A549 treated with CORT108297 at 1 μM for 4 hours (cell line): ENCODE measurements at places on chromosomes 3 and 15. TPM values are rescaled to one million over a fixed set of nuclear protein-coding genes. Genes with fewer than 3 reads are reported as not detected.

The IL5RA gene
- total RNA-seq, result not detected in 5 replicates

The THRB gene
- total RNA-seq, result 1.1 to 1.7 TPM (median 1.2 TPM) in 5 replicates

The SPSB4 gene
- total RNA-seq, result 0.09 to 0.22 TPM (median 0.18 TPM) in 5 replicates

The FANCD2OS gene
- total RNA-seq, result not detected in 5 replicates

The ECT2 gene
- total RNA-seq, result 65.6 to 90.5 TPM (median 77.7 TPM) in 5 replicates

The CISH gene
- 0.51 to 0.66 TPM (median 0.58 TPM) in 5 replicates for total RNA-seq

The PTPRG gene
- total RNA-seq, result 1.6 to 2.8 TPM (median 2.6 TPM) in 5 replicates

The CKMT1A gene
- 2.5 to 4.1 TPM (median 2.7 TPM) in 5 replicates for total RNA-seq

The NEO1 gene
- total RNA-seq, result 28.9 to 36.4 TPM (median 34.9 TPM) in 5 replicates

The CHSY1 gene
- total RNA-seq, result 20.9 to 27.3 TPM (median 24.6 TPM) in 5 replicates

The HRG gene
- total RNA-seq, result not detected in 5 replicates

The MORC1 gene
- not detected in 5 replicates for total RNA-seq

The PDHB gene
- total RNA-seq, result 55.2 to 67.8 TPM (median 60.6 TPM) in 5 replicates

The NAALADL2 gene
- total RNA-seq, result 0.14 to 0.42 TPM (median 0.20 TPM) in 4 of 5 replicates, not detected in the other

The NTRK3 gene
- 17.6 to 23.0 TPM (median 21.1 TPM) in 5 replicates for total RNA-seq

The IGSF10 gene
- 0.35 to 0.78 TPM (median 0.53 TPM) in 5 replicates for total RNA-seq

The ACTC1 gene
- total RNA-seq, result 0.13 to 0.38 TPM (median 0.24 TPM) in 5 replicates

The ONECUT1 gene
- 0.15 to 0.30 TPM (median 0.23 TPM) in 5 replicates for total RNA-seq

The CNTN6 gene
- total RNA-seq, result not detected in 5 replicates

The SPATA12 gene
- total RNA-seq, result 0.32 to 0.53 TPM (median 0.47 TPM) in 5 replicates

The ECE2 gene
- total RNA-seq, result not detected in 5 replicates
